ENCODE measurements at places on chromosomes 2 and 18.

DNA sequence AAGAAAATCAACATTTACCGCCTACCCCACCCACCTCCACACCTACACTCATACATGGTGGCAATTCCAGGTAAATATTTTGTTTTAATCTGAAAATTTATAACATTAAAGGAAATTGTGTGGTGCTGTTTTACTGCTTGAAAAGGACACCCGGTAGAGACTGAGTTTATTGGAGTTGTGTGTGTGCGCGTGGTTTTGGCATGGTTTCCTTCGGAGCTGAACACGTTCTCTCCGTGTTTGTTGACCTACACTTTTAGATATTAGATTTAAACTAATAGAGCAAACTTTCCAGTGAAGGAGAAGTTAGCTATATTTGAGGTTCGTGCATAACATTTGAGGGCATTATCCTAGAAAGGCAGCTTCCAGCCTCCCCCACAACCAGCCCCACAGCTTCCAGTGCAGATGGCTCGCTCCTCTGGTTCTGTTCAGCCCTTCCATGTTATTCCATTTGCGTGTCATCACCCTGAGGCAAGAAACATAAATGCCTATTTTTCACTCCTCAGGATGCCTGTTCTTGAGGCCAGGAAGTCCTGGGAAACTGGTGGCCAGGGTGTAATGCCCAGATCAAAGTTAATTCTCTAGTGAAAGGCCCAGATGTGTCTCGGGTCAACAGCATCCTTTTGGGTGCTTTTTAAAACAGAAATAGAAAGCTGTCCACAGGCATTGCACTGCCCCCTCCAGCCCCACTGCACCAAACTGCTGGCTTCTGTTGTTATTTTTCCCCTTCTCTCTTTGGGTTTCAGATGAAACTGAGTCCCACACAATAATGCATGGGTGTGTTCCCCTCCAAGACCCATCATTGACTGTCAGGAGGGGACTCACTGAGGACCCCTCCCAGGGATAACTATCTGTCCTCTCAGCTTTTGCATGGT lies 190.2 kb downstream of the SETBP1 start:
- no peak for DNase-seq

DNA sequence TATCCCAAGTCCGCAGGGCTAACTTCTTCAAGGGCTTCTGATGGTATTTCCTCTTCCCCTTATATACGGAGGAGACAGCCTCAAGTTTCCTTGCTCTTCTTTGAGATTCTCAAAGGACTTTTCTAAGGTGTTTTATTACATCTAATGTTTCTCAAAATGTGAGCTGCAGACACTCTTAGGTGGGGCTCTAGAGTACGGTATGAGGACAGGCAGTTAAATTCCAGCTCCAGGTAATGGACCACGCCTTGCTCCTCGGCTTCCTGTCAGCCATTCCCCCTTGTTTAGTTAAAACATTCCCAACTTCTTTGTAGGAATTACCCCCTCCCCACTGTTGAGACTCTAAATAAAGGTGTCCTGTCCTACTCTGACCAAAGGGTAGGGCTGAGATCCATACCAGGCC lies 131.9 kb downstream of the IRS1 start:
- no peak for DNase-seq

DNA sequence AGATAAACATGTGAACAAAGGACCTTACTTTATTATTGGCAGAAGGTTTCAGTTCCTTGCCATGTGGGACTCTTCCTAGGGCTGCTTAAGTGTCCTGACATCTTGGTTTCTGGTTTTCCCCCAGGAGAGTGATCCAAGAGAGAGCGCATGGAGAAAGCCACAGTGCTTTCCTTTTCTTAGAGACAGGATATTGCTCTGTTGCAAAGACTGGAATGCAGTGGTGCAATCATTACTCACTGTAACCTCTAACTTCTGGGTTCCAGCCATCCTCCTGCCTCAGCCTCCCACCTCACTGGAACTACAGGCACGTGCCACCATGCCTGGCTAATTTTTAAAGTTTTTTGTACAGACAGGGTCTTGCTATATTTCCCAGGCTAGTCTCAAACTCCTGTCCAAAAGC lies 38.1 kb upstream of the TCF7L1 start:
- no peak for DNase-seq

GRCh38 chr2:16318474-16319195 lies 347.0 kb downstream of the CYRIA start:
- no peak for DNase-seq

DNA sequence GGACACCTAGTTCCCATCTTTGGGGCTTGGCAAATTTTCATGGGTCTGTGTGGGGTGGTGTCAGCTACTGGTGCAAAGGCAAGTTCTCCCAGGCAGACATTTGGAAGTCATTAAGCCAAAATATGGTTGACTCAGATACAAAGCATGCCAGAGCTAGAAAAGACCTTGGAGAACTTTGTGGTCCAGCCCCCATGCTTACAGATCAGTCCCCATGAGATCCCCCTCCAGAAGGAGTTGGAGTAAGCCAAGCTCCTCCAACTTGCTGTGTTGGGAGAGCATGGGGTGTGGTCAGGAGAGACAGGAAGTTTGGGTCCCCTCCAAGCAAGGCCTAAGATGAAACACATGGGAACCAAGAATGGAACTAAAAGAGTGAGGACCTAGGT lies 224.5 kb downstream of the CYP26B1 start:
- no peak for DNase-seq

DNA sequence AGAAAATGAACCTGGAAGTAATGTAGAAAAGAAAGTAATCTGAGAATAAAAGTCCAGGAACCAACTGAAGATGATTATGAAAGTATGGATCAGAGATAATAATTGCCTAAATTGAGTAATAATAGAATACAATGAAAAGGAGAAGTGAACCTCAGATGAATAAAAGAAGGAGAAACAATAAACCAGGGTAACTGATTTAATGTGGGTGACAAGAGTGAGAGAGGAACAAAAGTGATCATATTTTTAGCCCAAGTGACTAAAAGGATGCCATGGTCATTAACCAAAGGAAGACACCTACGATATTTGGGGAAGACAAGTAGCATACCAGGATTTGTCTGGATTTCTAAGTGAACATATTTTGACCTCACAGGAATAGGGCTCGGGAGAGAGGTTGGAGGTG lies 600.6 kb downstream of the RNF144A start:
- DNase-seq: no peak
